Breast epithelium (tissue), 4 donors: ENCODE measurements at places on chromosomes 12 and 14.

GRCh38 chr14:102415671-102416070 is 52.9 kb downstream of the TECPR2 start:
- no peaks in the 10 kb centered on the region for H3K27me3 ChIP-seq
- no peaks in the 10 kb centered on the region for H3K4me1 ChIP-seq
- no peak overlapping the region for H3K4me3 ChIP-seq
- H3K36me3 ChIP-seq = no peaks in the 10 kb centered on the region

DNA sequence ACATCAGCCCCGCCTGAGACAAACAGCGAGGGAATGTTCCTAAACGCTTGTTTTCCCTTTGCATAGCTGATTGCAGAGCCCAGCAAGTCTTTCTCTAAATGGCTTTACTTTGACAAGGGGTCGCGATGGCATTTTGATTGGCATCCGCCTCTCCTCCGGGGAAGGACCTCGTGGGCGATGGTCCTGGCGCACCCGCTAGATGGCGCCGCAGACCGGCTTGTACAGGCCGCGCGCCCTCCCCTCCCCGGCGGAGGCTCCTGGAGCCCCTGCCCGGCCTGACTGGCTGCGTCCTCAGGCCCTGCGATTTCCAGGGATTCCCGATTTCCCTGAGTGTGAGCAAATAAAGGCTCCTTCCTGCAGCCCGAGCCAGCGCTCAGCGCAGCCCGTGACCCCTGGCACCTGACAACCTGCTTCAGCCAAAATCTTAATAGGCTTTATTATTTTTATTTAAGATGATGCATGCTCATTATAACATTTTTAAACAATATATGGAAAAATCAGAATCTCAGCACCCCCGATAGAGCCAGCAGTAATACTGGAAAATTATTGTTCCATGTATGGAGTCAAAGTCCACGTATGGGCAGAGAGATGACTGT is 468.3 kb downstream of the AACS start:
- H3K36me3 ChIP-seq = no peaks in the 10 kb centered on the region
- no peaks in the 10 kb centered on the region for H3K4me1 ChIP-seq
- no peak overlapping the region for H3K27ac ChIP-seq
- H3K4me3 ChIP-seq = no peak overlapping the region
- DNase-seq = no peak

DNA sequence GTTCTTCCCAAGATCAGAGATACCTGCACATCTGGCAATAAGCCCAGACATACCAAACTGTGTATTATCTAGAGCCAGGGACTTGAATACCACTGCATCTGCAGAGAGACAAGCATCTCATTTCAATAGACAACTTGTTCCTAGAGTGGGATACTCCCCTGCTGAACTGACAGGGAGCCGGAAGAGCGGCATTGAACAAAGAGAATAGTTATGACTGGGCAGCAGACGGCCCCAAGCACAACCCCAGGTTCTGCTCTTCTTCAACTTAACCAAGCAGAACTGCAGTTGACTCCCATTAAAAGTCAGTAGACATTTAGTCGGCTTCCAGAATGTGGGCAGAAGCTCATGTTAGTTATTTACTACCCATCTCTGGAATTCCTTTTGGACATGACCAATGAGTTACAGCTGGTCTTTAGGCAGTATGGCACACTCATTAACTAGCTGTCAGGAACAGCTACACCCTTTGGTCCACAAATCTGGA is 112.9 kb downstream of the HMGA2 start:
- DNase-seq = no peak
- H3K27me3 ChIP-seq = no peaks in the 10 kb centered on the region
- peaks cover 3% of the 10 kb centered on the region for H3K4me1 ChIP-seq
- H3K4me3 ChIP-seq = no peak overlapping the region
- H3K36me3 ChIP-seq = no peaks in the 10 kb centered on the region
- no peak overlapping the region for H3K27ac ChIP-seq

DNA sequence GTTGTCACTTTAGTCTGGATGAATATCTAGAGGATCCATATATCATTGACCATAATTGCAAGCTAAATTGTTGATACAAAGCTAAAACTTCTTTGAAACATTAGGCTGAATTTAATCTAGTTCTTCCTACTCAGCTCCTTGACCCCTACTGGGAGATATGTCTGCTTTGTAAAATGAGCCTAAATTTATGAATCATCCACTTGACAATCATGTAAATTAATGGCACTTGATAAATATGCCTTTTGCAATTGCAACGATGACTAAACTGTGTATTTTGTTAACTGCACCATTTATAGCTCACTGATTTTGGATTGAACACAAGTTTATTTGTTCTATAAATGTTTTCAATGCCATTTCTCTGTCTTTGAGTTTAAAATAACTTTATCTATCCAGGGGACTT is 1616.5 kb upstream of the FLRT2 start:
- no peak overlapping the region for H3K4me3 ChIP-seq
- H3K27ac ChIP-seq = no peak overlapping the region
- no peaks in the 10 kb centered on the region for H3K27me3 ChIP-seq
- H3K4me1 ChIP-seq = no peaks in the 10 kb centered on the region
- DNase-seq = no peak
- no peaks in the 10 kb centered on the region for H3K36me3 ChIP-seq

DNA sequence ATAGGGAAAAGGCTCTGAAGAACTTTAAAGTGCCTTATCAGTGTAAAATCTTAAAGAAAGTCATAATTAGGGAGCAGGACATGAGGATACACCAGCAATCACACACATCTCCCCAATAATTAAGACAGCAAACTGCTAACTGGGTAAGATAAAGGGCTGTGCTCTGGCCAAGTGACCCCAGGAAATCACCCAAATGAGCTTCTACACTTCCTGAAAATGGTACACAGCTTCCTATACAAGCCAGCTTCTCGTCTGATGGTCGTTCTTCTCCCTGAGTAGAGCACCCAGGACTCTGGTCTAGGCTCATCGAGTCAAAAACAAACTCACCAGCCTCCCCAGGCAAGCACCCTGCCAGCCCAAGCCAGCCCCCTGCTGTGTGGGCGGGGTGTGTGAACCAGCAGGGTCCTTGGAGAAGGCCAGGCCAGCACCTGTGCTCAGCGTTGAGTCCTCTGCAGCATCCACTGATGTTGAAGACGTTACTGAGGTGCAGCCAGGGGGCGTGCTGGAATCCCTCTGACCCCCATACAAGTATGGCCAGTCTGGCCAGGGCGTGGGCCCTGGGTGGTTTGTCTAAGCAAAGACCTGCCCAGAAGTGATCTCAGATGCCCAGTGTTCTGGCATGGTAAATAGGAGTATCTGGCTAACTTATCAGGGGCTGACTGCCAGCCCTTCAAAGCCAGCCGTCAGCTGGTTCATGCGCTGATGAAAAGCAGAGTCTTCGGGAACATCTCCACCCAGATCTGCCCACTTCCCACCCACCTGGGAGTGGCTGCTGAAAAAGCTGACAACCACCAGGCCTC is 41.4 kb downstream of the ACTN1 start:
- H3K27ac ChIP-seq = peak overlapping the region; percentile 83
- H3K4me3 ChIP-seq = peak overlapping the region; percentile 27
- H3K36me3 ChIP-seq = no peaks in the 10 kb centered on the region
- DNase-seq = peak; percentile 74

DNA sequence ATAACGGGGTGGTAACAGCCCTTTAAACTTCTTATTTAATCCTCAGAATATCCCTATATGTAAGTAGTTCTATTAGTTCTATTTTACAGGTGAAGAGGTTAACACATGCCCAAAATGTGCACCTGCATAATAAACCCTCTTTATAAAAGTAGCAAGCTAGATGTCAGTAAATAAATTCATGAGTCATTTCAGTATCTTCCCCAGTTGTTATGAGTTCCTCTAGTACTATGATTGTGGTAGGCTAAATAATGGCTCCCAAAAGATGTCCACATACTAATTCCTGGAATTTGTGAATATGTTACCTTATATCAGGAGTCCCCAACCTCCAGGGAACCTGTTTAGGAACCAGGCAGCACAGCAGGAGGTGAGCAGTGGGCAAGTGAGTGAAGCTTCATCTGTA is 106.5 kb downstream of the TMTC3 start:
- no peak overlapping the region for H3K4me3 ChIP-seq
- no peaks in the 10 kb centered on the region for H3K27me3 ChIP-seq
- H3K4me1 ChIP-seq = no peaks in the 10 kb centered on the region
- no peak overlapping the region for H3K27ac ChIP-seq
- H3K36me3 ChIP-seq = no peaks in the 10 kb centered on the region

DNA sequence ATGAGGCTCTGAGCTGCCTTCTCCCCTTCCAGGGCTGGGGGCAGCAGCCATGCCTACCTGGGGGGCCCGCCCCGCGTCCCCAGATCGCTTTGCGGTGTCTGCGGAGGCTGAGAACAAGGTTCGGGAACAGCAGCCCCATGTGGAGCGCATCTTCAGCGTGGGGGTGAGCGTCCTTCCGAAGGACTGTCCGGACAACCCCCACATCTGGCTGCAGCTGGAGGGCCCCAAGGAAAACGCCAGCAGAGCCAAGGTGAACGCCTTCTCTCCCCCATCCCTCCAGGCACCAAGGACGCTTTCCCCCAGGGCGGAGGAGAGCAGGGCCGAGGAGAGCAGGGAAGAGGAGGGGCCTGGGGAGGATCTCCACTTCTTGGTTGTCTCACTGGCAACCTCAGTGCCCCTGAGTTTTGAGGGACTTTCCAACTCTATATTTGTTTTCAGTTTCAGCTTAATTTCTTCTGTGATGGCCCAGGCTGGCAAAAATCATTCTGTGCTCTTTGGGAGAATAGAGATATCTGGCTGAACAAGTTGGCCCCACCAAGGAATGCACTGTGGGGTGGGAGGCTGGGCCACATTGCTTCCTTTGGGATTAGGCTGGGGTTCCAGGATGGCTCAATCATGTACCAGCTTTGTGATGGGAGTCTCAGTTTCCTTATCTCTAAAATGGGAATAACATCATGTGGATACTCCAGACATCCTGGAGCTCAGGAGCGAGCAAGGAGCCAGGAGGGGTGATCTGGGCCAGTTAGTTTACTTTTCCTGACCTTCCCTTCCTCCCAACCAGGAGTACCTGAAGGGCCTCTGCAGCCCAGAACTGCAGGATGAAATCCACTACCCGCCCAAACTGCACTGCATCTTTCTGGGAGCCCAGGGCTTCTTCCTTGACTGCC is 1.2 kb downstream of the KHNYN start:
- H3K4me3 ChIP-seq = peak overlapping the region; percentile 91
- peaks cover 6% of the 10 kb centered on the region for H3K4me1 ChIP-seq
- H3K36me3 ChIP-seq = no peaks in the 10 kb centered on the region
- H3K27ac ChIP-seq = peak overlapping the region; percentile 96
- no peak for DNase-seq

- no peak for DNase-seq
- H3K36me3 ChIP-seq = no peaks in the 10 kb centered on the region
- H3K27ac ChIP-seq = no peak overlapping the region
- no peaks in the 10 kb centered on the region for H3K4me1 ChIP-seq
- H3K4me3 ChIP-seq = no peak overlapping the region
Measured at GRCh38 chr12:20443792-20444191, 75.5 kb downstream of the PDE3A start.

- H3K27me3 ChIP-seq = no peaks in the 10 kb centered on the region
- H3K4me1 ChIP-seq = no peaks in the 10 kb centered on the region
- no peak overlapping the region for H3K4me3 ChIP-seq
- no peak overlapping the region for H3K27ac ChIP-seq
Measured at GRCh38 chr14:29716150-29716549, 211.5 kb downstream of the PRKD1 start.

DNA sequence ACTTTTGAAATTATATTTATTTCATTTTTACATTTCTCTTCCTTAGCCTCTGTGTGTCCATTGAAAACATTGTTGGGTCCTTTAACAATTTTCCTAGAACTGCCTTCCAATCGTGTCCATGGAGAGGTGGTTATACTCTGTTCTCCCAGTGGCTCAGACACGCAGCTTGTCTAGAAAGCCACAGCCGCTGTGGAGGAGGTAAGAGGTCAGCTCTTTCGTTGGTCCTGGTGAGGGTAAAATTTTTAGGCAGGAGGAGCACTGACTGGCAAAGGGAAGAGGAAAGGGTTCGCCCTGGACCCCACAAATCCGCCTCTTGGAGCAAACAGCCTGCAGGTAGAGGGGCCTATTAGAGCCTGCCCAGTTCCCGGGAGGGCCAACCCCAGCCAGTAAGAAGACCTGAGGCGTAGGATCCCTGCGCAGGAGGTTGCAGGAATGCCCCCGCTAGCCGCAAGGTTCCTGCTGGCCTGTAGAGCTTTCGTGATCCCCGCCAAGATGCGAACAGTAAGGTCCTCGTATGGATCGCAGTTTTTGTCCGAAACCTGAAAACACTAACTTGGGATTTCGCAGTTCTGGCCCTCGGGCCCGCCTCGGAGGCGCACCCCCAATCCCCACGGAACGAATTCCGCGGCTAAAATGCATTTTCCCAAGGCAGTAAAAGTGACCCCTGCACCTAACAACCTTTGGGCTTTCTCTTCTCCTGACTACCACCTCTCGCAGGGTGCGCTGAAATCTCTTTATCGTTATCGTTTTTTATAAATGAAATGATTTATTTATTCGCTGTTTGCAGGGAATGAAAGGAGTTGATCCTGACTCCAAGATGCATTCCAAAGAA is 7.5 kb upstream of the PAX9 start:
- H3K4me1 ChIP-seq = peaks cover 6% of the 10 kb centered on the region
- H3K27me3 ChIP-seq = peaks cover 10% of the 10 kb centered on the region
- no peaks in the 10 kb centered on the region for H3K36me3 ChIP-seq
- H3K4me3 ChIP-seq = no peak overlapping the region
- DNase-seq = no peak

- H3K36me3 ChIP-seq = no peaks in the 10 kb centered on the region
- H3K4me3 ChIP-seq = peak within 1 kb of the TSS; percentile 98
- peaks cover 3% of the 10 kb centered on the region for H3K4me1 ChIP-seq
- H3K27me3 ChIP-seq = no peaks in the 10 kb centered on the region
- peak; percentile 81 for DNase-seq
- peak within 1 kb of the TSS; percentile 96 for H3K27ac ChIP-seq
Measured at GRCh38 chr12:11171145-11171968, at the start of gene SMIM10L1. Gene SMIM10L1, plus strand, starts transcription at chr12:11171194. Its CDS starts 163 bp downstream, at chr12:11171357.

DNA sequence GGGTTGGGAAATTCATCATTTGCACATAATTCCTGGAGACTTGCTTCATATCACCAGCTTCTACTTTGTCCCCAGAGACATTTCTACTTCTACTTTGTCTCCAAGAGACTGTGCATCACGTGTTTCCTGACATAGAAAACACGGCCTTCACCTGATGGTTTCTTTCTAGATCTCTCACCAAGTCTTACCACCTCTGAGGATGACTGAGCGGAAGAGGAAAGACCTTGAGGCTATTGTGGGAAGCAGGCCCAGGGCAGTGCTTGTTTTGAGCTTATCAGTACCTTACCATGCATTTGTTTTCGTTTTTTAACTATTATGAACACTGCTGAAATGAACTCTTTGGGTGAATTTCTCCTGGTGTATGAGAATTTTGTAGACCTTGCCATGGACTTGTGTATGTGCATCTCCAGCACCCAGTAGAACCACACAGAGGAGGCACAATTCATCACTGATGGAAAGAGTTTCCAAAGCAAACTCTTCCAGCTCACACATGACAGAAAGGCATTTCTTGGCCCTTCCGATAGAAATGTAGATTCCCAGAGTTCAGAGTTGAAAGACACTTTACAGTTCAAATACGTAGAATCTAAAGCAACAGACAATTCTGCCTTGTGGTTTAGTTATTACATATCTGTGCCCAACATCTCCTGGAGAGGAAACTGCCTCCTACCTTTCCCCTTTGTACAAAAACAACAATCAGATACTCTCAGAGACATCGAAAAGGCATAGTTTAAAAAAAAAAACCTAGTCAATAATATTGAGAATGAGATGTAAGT is 434.7 kb downstream of the FUT8 start:
- no peak overlapping the region for H3K27ac ChIP-seq
- no peaks in the 10 kb centered on the region for H3K27me3 ChIP-seq
- H3K36me3 ChIP-seq = no peaks in the 10 kb centered on the region
- H3K4me3 ChIP-seq = no peak overlapping the region
- H3K4me1 ChIP-seq = no peaks in the 10 kb centered on the region
